Frontal cortex (tissue), 4 donors: ENCODE measurements at places on chromosomes 7 and 10. TPM values are rescaled to one million over a fixed set of nuclear protein-coding genes. Genes with fewer than 3 reads are reported as not detected.

DNA sequence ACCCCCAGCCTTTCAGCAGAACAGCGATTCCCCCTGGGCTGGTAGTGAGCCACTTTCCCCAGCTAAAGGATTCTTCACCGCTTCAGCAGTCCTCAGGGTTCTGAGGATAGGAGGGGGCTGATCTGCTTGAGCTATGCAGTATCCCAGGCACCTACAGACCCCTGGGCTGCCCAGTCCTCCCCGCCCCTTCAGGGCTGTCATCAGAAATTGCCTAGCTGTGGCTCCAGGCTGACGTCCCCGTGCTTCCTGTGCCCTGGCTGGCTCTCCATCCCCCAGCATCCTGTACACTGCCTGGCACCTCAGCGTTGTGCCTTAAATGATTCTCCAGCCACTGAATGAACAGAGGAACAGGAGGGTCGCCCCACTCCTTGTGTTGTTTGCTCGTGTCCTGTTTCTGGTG, 38.4 kb upstream of the CDH23 start:
- no peak for DNase-seq

SYT15 gene
- 0.82 TPM for total RNA-seq

NPTX2 gene
- total RNA-seq: 6.5 TPM

- DNase-seq: no peak
Measured at GRCh38 chr7:3710531-3710930, 409.5 kb downstream of the SDK1 start.

- DNase-seq: no peak
Measured at GRCh38 chr7:34453150-34453549, 204.9 kb upstream of the NPSR1 start.

GRCh38 chr10:126640401-126640800, 30.1 kb downstream of the C10orf90 start:
- DNase-seq: no peak

GDF2 gene
- total RNA-seq: not detected

DNA sequence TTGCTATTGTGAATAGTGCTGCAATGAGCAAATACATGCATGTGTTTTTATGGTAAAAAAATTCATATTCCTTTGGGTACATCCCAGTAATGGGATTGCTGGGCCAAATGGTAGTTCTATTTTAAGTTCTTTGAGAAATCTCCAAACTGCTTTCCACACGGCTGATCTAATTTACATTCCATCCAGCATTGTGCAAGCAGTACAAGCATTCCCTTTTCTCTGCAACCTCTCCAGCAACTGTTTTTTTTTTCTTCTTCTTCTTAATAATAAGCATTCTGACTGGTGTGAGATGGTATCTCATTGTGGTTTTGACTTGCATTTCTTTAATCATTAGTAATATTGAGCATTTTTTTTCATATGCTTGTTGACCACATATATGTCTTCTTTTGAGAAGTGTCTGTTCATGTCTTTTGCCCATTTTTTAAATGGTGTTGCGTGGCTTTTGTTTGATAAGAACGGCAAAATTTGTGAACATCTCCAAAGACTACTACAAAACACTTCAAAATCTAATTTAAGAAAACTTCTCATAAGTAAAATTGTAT, 136.1 kb upstream of the MYO3A start:
- no peak for DNase-seq

- DNase-seq: no peak
Measured at GRCh38 chr7:56229631-56230030, 113.4 kb upstream of the NUPR2 start.

DNA sequence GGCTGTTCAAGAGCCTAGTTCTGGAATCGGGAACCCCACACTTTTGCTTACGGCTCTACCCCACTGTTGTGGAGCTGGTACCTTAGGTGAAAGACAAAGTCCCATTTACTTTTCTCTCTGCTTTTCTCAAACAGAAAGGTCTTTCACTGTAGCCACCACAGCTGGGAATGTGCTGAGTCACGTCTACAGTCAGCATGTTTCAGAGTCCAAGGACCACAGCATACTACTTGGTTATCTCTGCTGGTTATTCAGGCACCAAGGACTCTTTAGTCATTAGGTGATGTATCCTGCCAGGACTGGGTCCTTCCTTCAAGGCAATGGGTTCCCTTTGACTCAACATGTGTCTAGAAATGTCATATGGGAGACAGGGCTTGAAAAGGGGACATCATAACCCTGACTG, 266.8 kb upstream of the STEAP1 start:
- no peak for DNase-seq

UCMA gene
- total RNA-seq: not detected

MUC12 gene
- total RNA-seq: 0.41 TPM

DNA sequence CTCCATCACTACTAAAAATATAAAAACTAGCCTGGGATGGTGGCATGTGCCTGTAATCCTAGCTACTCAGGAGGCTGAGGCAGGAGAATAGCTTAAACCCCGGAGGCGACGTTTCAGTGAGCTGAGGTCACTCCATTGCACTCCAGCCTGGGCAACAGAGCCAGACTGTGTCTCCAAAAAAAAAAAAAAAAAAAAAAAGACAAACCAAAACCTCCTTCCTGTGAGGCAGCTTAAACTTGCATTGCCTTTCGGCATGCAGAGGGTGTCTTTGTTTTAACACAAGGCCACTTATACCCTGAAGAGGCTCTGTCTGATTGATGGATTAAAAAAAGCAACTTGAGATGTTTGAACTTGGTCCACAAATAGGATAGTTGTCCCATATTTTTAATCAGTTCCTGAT, 128.4 kb upstream of the RSU1 start:
- no peak for DNase-seq

NET1 gene
- 29.3 TPM for total RNA-seq

- no peak for DNase-seq
Measured at GRCh38 chr7:159025161-159025779, 119.4 kb downstream of the VIPR2 start.

PLEKHS1 gene
- not detected for total RNA-seq

DNA sequence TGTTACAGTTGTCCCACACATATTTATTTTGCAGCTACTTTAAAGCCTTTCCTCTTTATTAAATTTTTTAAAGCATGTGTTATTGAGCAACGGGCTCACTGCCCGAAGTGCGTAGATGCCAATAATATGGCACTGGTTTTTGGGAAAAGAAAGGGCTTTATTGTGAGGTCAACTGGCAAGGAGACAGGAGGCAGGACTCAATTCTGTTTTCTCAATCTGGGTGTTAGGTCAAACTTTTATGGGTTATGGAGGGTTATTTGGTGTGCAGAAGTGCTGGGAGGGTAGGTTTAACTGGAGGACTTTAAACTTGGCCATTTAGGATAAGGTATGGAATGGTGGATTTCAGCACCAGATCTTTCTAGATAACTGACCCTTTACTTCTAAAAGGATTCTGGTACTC, 183.6 kb downstream of the LRRC4 start:
- no peak for DNase-seq

GRCh38 chr7:23679898-23680413, at the start of gene FAM221A:
TSS of gene FAM221A (plus strand) at chr7:23680199. CDS start at chr7:23680219, 20 bp downstream.
- DNase-seq: peak; percentile 82

NKX2-3 gene
- under 0.01 TPM for total RNA-seq

GRCh38 chr7:39696631-39697030, 73.3 kb downstream of the RALA start:
- no peak for DNase-seq

DNA sequence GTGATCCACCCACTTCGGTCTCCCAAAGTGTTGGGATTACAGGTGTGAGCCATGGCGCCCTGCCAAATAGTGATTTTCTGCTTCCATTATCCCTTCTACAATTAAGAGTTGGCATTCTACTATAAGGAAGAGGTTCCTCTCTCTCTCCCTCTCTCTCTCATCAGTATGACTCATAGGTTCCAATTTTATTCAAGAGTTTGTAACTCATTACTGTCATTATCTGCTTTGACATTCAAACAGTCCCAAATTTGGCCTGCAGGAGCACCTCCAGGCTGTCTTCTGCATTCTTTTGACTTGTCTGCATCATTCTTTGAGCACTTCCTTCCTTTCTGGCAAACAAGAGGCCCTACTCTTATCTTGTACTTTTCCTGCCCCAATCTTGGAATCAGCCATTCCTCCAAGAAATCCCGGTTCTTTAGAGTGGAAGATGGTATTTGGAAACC, 33.2 kb upstream of the CALU start:
- DNase-seq: no peak

GRCh38 chr7:77831481-77831880, 32.9 kb downstream of the PHTF2 start:
- DNase-seq: no peak

ACTR3C gene
- total RNA-seq: 5.3 TPM

DNA sequence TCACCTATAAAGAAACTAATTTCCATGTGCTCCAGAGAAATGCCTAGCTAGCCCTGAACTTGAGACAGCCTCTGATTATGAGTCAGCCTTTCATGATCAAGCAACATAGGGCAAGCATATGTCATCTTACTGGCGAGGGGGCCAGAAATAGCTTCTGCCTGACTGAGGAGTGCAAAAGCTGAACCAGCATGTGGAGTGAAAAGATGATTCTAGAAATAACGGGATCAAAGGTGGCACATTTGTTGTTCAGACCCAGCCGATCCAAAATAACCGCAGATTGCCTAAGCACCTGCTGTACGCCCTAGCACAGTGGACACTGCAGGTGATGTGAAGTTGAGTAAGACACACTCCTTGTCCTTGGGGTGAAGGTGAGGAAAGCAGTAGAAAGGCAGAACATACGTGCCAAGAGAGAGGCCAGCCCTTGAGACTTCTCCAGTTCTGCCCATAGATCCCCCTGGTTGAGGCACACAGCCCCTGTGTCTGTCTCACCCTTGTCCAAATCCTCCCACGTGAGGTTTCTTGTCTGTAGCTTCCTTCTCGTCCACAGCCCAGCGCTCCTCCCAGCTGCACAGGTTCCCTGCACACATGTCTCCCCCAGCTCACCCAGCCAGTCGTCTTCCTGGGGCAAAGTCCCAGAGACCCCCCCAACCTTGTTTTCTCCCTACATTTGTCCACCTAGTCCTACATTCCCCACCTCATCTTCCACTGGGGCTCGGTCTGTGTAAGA, 2.8 kb upstream of the BCL7B start:
- no peak for DNase-seq

CTTNBP2 gene
- 34.2 TPM for total RNA-seq

DNA sequence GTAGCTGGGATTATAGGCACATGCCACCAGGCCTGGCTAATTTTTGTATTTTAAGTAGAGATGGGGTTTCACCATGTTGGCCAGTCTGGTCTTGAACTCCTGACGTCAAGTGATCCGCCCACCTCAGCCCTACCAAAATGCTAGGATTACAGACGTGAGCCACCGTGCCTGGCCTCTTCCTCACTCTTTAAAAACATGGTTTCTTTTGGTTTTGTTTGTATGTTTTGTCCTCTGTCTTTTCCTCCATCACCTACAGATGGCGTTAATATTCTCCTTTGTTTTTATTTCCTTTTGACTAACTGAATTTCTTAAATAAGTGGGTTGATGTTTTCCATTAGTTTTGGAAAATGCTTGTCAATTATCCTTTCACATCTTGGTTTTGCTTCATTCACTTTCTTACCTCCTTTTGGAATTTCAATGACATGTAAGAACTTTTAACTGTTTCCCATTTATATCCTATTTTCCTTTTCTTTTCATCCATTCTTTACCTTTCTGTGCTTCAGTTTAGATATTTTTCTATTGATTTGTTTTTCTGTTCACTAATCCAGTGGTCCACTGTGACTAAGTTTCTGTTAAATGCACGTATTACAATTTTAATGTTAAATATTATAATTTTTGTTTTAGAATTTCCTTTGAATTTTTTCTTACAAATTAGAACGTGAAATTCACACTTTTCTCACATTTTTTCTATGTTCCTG, 104.1 kb downstream of the ZNF467 start:
- no peak for DNase-seq

- no peak for DNase-seq
Measured at GRCh38 chr10:112332022-112332421, 41.9 kb upstream of the ACSL5 start.

SFTPA1 gene
- not detected for total RNA-seq

GRCh38 chr7:100372256-100372655, 1.0 kb upstream of the PILRA start:
- DNase-seq: no peak

DNA sequence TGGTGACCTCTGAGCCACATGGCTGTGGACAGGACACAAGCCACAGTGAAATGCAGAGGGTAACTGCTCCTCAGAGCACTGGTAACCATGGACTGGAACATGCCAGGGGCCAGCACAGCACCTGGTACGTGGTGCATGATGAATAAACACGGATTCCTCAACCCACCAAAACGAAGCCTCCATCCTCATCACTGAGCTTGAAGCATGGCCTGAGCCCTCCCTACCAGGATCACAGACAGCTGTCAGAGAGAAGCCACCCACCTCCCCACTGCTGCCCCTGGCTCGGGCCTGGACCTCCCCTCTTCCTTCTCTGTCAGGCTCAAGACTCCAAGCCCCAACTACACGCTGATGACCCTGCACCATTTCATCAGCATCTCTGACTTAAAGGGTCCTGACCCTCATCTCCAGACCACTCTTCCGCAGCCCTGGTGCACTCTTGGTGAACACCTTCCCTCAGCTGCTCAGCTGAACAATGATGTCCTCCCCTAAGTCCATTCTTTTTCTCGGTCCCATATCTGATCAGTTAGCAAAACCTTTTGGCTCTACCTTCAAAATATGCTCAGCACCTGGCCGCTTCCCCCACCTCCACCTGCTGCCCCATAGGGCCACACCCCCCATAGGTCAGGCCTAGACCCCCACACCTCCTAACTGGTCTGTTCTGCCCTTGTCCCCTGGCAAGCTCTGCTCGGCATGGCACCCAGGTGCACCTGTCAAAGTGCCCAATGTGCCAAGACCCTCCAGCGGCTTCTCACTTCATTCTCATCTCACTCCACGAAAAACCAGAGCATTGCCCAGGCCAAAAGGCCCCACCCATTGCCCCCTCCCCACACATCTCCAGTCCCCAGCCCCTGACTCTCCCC, 141.1 kb downstream of the MAPK8 start:
- DNase-seq: no peak

GRCh38 chr7:137760111-137760510, 86.7 kb downstream of the DGKI start:
- no peak for DNase-seq

DNA sequence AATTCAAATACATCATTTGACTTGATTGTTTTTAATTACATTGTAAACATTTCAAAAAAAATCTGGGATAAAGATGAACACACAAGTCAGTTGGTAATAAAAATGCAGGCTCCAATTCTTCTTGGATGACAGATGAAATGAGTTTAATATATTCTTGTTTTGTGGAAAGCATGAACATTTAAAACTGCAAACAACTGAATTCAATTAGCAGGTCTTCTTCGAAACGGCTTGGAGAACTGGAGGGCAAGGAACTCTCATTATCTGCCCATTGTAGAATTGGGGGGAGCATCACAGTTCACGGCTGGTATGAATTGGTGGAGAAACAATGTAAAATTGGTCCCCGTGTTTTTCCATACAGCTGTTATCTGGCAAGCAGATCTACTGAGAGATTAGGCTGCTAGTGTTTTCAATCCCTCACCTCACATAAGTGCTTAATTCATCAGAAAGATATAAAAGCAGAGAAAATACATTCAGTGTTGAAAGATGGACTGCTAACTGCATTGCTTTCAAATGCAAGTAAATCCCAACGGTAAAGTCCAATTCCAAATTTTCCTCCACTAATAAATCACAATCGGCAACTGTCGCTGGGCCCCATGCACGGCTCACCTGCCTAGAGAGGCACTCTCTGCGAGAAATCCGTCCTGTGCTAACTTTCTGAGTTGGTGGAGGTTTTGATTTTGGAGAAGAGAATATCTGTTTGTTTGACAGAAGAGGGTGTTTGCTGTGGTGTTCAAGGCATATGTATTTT, 199.5 kb downstream of the ZNF438 start:
- no peak for DNase-seq

- DNase-seq: no peak
Measured at GRCh38 chr7:26100406-26101339, 51.3 kb upstream of the NFE2L3 start.

TRAPPC14 gene
- 16.3 TPM for total RNA-seq
